Stimulated activated CD4-positive, alpha-beta T cell treated with anti-CD3 and anti-CD28 coated beads, Interleukin-1b, Interleukin-23, amount 100 ng/mL, for 1 hour (primary cell): ENCODE measurements at places on chromosomes 1 and 21.

- DNase-seq, result no peak
Observed at GRCh38 chr1:28392027-28392652, 22.6 kb downstream of the PHACTR4 start.

- no peak for DNase-seq
Observed at GRCh38 chr1:234987415-234988154, 141.1 kb downstream of the TOMM20 start.

DNA sequence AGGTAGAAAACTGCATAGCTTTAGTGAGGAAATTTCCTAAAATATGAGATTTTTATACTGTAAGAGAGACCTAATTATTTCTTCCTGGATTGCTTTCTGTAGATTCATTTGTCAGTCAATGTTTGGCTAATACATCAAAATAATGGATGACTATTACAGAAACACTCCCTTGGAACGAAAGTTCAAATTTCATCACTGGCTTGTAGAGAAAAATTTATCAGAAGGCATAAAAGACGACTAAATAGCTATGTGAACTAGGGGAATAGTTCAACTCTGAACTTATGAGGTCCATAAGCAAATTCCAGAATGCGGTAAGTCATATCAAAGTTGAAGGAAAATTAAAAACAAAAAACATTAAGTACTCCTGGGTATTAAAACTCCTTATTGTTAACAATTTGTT, 36.0 kb downstream of the WNT2B start:
- no peak for DNase-seq

- no peak for DNase-seq
Observed at GRCh38 chr21:28822486-28823335, 170.0 kb downstream of the LTN1 start.

GRCh38 chr1:115123116-115123515, 33.8 kb upstream of the TSPAN2 start:
- DNase-seq, result no peak

DNA sequence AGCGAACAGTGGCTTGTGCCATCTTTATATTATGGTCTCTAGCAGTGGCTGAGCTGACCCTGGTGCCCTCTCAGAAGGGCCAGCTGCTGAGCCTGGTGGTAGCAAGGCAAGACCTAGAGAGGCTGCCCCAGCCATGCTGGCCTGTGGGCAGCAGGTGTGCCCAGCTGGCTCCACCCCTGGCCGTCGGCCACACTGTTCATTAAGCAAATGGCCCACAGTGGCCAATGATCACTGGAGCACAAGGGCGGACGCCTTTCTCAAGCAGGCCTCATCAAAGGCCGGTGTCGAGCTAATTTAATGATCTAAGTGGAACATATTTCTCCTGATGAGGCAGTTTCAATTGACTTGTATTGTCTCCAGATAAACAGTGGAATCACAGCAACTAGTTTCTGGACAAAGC, 89.4 kb downstream of the GRIK3 start:
- DNase-seq, result no peak
